Diencephalon (tissue), 1 donor: ENCODE measurements at places on chromosomes 2 and 18. TPM values are rescaled to one million over a fixed set of nuclear protein-coding genes. Genes with fewer than 3 reads are reported as not detected.

Gene DPY30
- 72.7 TPM for total RNA-seq

Gene MPP4
- 0.23 TPM for total RNA-seq

Gene ITGB6
- 0.92 TPM for total RNA-seq

Gene AAMP
- 95.5 TPM for total RNA-seq

Gene CD8B2
- 0.69 TPM for total RNA-seq

Gene SP5
- 2.3 TPM for total RNA-seq

Gene SLC4A5
- 3.2 TPM for total RNA-seq

Gene C2orf80
- 38.1 TPM for total RNA-seq

Gene STPG4
- not detected for total RNA-seq

Gene KIF5C
- total RNA-seq: 421 TPM
